Hypothalamus (tissue), 51 donors: ENCODE measurements at places on chromosomes 1 and 21.

- DNase-seq, result no peak
Measured at GRCh38 chr21:29258626-29259338, 39.9 kb upstream of the BACH1 start.

DNA sequence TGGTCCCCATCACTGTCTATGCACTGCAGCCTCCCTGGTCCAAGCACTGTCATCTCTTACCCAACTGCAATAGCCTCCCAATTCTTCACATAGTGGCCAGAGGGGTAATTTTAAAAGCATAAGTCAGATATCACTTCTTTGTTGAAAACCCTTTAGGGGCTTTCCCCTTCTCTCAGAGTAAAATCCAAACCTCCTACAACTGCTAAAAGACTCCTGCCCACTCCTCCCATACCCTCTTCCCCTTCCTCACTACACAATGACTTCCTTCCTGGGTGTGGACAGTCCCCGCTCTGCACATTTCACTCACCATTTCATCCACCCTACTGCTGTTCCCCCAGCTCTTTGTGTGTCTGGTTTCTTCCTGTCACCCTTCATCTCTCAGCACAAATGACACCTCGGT is 8.3 kb downstream of the MCOLN2 start:
- DNase-seq, result no peak

DNA sequence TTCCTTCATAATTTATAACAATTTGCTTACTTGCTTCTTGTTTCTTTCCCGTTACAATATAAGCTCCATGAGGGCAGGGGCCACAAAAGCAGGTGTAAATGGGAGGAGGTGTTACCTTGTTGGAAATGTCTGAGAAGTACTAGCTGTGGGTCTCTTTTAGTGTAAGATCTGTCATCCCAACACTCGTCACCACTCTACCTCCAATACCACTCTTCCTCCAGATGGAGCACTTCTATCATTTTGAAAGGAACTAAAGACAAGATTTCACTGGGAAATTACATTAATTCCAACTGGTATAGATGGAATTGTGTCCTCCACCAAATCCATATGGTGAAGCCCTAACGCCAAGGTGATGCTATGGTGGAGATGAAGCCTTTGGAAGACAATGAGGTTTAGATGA is 53.0 kb upstream of the CPLANE2 start:
- no peak for DNase-seq

- DNase-seq, result no peak
Measured at GRCh38 chr1:41420860-41421259, 59.6 kb downstream of the FOXO6 start.

DNA sequence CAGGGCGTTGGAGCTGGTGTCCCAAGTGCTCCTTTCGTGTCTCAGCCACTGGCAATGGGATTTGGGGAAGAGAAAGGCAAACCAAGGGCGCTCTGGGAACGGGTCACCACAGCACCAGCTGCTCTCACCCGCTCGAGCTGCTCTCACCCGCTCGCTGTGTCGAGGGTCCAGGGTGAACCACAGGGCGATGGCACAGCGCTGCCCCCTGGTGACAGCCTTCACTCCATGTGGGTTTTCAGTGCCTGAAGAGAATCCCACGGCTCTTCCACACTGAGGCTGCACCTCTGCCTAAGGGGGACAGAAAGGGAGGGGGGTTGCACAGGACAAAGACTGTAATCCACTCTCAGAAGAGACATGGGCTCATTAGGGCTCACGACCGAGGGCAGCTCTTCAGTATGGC is 7.1 kb upstream of the CLDN19 start:
- DNase-seq, result no peak

- DNase-seq, result no peak
Measured at GRCh38 chr1:82762829-82763532, 962.2 kb downstream of the ADGRL2 start.

DNA sequence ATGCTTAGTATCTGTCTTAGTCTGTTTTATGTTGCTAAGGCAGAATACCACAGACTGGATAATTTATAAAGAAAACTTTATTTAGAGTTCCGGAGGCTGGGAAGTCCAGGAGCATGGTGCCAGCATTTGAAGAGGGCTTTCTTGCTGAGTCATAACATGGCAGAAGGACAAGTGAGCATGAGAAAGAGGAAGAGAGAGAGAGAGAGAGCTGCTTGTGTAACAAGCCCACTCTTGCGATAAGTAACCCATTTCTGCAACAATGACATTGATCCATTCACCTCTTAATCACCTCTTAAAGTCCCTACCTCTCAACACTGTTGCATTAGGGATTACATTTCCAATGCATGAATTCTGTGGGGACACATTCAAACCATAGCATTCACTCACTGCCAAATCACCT is 11.7 kb upstream of the MYOCOS start:
- DNase-seq, result no peak

- no peak for DNase-seq
Measured at GRCh38 chr1:196295766-196296165, 312.5 kb downstream of the KCNT2 start.

DNA sequence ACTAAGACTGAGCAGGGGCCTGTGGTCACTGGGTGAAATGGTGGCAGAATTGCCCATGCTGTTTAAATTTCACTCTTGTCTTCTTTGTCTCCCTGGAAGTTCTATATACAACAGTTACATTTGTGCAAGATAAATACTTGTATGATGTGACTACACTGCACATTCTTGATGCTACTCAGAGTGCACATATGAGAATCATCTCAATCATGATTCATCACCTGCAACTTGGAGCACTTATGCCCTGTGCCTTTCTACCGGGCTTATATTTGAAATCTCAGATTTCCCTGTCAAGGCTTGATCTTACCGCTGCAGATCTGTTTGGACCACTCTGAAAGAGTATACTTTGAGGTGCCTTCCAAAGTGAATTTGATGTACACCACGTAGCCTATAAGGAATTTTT is 10.6 kb downstream of the PGM1 start:
- no peak for DNase-seq

GRCh38 chr1:8711151-8711550 is 106.3 kb downstream of the RERE start:
- no peak for DNase-seq

- no peak for DNase-seq
Measured at GRCh38 chr1:117685936-117686806, 80.3 kb downstream of the TENT5C start.

GRCh38 chr1:11535761-11536572 is 57.0 kb downstream of the DISP3 start:
- no peak for DNase-seq

- DNase-seq, result no peak
Measured at GRCh38 chr1:7760245-7760644, 10.9 kb upstream of the VAMP3 start.

GRCh38 chr1:12649971-12650421 is 6.1 kb downstream of the AADACL4 start:
- DNase-seq, result no peak

DNA sequence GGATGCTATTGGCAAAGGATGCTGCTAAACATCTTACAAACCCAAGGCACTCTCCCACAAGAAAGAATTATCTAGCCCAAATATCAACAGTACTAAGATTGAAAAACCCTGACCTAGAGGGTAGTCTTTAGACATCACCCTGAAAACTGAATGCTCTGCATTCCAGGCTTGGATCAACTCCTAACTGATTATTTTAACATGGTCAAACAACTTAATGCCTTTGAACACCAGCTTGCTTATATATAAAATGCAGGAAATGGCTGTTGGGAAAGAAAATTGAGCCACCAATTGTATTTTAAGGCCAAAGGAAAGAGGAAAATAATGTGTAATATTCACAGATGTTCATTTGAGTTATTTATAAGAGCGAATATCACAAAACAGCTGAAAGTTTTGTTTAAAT is 72.2 kb upstream of the C1orf87 start:
- DNase-seq, result no peak

GRCh38 chr1:159089184-159089791 is 12.7 kb upstream of the AIM2 start:
- no peak for DNase-seq

DNA sequence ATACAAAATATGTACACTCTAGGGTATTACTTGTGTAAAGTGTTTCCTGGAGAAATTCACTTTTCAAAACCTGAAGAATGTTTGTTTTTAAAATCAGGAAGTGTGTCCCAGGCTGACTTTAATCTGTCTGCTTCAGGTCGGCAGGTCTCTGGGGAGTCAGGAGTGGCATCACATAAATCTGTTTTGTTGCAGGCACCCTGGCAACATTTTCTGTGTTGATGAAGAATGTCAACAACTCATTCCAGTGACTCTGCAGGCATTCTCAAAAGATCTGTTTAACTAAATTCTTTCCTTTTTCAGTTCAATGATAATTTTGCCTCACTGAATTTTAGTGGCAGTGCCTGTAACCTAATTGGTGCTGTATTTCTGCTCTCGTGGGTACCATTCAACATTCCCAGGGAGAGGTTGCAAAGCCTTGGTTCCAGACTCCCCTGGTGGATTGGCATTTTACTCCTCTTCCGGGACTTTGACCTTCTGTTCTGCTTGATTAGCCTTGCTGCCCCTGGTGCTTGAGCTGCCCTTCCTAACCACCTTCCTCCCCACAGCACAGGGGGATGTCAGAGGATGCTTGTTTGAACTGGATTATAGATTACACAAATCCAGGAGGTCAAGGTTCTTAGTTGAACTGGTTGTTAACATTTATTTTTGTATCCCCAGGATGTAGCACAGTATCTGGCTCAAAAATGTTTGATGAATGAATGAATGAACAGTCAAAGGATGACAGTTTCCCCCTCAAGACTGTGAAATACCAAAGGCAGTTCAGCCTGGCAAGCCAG is 55.4 kb upstream of the LPGAT1 start:
- DNase-seq, result no peak

DNA sequence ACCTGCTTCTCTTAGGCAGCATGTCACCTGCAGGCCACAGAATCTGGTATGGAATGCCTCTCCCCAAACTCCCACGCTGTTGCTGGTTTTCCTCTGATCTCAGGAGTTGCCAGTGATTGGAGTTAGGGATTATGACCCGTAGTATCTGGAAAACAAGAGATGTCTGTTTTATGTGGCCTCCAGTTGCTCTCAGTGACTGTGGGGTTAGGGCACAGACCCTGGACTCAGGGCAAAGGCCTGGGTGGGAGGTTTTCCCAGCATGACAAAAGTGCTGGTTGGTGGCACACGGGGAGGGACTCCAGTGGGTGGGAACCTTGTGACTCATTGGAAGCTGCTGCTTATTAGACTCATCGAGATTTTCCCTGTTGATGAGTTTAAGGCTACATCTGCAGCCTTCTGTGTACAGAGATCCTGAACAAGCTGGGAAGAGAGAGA is at the start of gene NR1I3:
Gene NR1I3, minus strand, starts transcription at position 165 of the 435 bp plus-strand sequence. CDS start 1,638 bp downstream, outside the sequence.
- no peak for DNase-seq

DNA sequence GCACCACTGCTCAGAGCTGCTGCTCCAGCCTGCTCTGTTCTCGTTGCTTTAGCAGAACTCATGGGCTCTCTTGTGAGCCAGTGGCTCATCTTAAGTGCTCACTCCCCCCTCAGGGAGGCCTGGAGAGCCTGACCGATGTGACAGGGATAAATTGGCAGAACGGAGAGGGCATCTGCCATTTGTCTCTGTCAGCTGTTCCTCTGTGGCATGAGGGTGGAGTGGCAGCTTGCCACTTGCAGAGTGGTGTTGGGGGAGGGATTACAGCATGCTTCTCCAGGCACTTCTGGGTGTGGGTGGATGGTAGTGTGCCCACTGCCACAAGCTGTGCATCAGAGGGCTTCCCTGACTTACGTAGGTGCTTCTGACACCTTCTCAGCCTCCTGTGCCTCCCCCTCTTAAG is 229.5 kb downstream of the PAPPA2 start:
- DNase-seq, result no peak

- no peak for DNase-seq
Measured at GRCh38 chr1:209405183-209405814, 178.2 kb upstream of the CAMK1G start.

- no peak for DNase-seq
Measured at GRCh38 chr1:90925928-90926869, 95.6 kb downstream of the ZNF644 start.

DNA sequence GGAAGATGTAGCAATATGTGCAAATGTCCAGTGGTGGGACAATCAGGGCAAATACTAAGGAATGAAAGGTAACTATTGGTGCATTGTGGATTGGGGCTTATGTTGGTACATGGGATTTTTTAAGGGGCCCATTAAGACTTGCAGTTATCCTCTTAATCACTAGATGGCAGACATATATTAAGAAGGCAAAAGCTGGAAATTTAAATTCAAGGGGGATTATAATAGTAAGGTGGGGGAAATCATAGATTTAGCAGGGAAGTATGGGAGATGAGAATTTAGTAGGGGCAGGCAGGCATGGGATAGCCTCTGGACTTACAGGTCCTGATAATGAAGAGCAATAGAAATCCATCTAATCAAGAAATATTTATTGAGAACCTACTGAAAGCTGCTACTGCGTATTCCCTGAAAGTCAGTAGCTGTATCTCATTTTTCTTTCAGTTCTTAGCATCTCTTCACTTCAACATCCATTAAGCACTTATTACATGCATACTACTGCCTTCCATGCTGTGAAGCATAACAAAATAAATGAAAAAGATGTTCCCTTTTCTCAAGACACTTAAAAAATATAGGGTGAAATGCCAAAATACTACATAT is 251.8 kb downstream of the CRB1 start:
- no peak for DNase-seq

DNA sequence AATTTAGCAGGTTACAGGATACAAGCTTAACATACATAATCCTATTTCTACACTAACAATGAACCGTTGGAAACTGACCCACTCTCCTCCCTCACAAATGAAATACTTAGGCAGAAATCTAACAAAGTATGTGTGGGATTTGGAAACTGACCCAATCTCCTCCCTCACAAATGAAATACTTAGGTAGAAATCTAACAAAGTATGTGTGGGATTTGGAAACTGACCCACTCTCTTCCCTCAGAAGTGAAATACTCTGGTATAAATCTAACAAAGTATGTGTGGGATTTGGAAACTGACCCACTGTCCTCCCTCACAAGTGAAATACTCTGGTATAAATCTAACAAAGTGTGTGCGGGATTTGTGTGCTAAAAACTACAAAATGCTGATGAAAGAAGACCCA is 60.3 kb downstream of the TRAF5 start:
- no peak for DNase-seq

GRCh38 chr21:36423771-36424433 is 38.7 kb downstream of the CHAF1B start:
- no peak for DNase-seq

- no peak for DNase-seq
Measured at GRCh38 chr1:15168479-15168878, 14.9 kb downstream of the TMEM51 start.

DNA sequence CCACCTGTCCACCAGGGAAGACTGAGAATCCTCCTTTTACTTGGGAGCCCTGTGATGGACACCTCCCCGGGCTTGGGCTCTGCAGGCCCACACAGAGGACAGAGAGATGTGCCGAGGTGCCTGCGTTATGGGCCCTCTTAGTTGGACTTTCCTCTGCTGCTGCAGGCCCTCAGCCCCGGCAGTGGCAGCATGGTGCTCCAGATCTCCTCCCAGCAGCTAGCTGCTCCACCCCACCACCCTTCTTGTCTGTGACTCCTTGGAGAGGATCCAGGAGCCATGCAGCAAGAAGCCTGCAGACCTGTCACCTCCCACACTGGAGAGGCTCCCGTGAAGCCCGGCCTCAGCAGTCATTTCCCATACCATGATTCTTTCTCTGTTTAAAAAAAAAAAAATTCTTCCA is 27.4 kb downstream of the PHGDH start:
- no peak for DNase-seq
